ENCODE measurements at places on chromosomes 4 and X. TPM values are rescaled to one million over a fixed set of nuclear protein-coding genes. Genes with fewer than 3 reads are reported as not detected.

DNA sequence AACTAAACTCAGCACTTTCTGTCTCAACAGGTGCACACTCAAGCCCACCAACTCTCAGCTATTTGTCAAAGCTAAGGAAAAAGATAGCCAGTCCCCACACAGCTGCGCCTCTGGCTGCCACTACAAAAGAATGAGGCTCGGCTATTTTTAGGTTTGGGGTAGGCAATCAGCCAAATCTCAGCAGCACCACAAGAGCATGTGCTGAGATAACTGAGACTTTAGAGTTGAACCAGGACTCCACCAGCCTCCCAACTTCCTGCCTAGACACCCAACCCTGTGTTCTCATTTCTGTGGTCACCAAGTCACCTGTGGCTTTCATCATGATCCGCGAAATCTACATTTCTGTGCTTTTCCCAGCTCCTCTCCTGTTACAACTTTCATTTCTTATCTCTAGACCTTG is 28.0 kb downstream of the DMD start:
- no peak overlapping the region for H3K27ac ChIP-seq
- no peaks in the 10 kb centered on the region for H3K27me3 ChIP-seq
- H3K4me3 ChIP-seq = no peak overlapping the region
- no peak for DNase-seq
- no peaks in the 10 kb centered on the region for H3K36me3 ChIP-seq

Gene TLR7
- 1.8 TPM for total RNA-seq

Gene VSIG4
- total RNA-seq = 84.2 TPM

Gene TEX11
- not detected for total RNA-seq

DNA sequence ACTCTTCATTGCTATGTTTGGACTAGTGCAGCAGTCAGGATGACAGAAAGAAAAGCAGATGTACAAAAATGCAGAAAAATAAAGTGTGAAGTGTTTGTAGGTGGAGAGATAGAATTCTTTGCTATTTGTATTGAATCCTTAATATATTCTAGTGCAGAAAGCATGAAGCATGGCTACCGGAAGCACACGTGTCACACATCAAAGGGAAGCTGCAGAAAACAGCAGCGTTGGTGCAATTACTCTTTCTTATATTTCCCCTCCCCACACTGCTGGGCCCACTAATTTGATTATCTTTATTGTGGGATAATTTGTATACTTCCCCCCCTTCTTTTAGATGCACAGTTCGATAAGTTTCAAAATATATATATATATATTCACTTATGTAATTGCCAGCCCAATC is 35.9 kb upstream of the TAPT1 start:
- no peak overlapping the region for H3K27ac ChIP-seq
- no peak for DNase-seq
- no peak overlapping the region for H3K4me3 ChIP-seq
- no peaks in the 10 kb centered on the region for H3K27me3 ChIP-seq

- no peak overlapping the region for H3K4me3 ChIP-seq
- no peak overlapping the region for H3K27ac ChIP-seq
- H3K36me3 ChIP-seq = no peaks in the 10 kb centered on the region
- no peak for DNase-seq
- no peaks in the 10 kb centered on the region for H3K27me3 ChIP-seq
Measured at GRCh38 chrX:16665089-16665488, 15.1 kb downstream of the S100G start.

DNA sequence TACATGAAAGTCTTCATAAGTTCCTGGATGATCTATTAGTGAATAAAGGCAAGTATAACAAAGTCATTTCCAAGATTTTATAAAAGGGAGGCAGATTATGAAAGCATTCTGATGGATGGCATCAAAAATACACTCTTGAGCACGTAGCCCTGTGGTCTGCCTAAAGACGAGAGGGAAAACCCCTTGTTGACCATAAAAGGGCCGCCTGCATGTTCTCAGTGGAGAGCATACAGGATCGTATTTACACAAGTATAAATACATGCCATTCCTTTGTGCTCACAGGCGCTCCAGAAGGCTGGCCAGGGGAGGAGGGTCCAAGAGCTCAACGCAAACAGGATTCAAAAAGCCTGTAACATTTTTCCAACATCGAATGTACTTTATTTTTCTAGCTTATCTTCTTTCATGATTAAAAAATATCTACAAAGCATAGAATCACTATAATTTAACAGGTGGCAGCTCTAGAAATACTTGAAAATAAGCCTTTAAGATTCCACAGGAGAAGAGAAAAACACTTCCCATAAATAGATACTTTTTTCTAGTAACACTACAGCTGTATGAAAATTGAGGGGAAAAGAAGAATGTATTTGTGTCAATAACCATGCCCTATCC is 29.6 kb downstream of the PDGFC start:
- H3K4me3 ChIP-seq = no peak overlapping the region
- peaks cover 11% of the 10 kb centered on the region for H3K4me1 ChIP-seq
- no peaks in the 10 kb centered on the region for H3K27me3 ChIP-seq
- DNase-seq = no peak
- H3K27ac ChIP-seq = no peak overlapping the region

DNA sequence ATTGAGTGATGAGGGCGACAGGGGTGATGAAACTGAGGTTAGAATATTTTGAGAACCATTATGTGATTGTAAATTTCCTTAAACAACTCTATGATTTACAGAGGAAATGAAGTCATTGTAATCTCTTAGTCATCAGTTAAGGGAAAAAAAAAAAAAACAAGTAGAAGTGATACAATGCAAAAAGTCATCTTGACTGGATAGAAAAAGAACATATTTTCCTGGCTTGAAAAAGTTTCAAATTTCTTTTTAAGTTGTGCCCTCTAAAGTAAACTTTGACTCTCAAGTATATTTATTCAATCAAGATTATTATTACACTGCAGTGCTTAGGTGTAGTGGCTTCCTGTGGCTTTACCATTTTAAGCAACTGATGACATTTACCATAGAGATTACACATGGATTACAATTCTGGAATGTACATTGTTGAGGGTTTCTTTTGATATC is 40.6 kb downstream of the GABRB1 start:
- no peak overlapping the region for H3K27ac ChIP-seq
- no peak overlapping the region for H3K4me3 ChIP-seq
- H3K27me3 ChIP-seq = no peaks in the 10 kb centered on the region

Gene RIBC1
- 1.1 TPM for total RNA-seq

DNA sequence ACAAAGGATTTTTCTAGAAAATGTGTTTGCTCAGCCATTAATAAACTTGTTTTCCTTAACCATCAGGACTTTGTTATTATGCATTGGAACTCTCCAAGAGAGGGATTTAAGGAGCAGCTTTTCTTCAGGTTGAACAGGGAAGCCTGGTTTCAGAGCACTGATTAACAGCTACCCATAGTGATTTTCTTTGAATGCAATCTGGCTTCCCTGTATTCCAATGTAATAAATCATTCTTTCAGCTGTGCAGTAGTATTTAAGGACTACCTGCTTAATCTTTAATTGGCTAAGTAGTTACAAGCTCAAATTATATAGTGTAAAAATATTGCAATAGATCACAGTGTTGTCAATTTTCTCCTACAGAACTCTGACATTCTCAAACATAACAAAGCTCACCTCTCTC is 77.5 kb downstream of the TMEM156 start:
- no peak for DNase-seq
- no peaks in the 10 kb centered on the region for H3K36me3 ChIP-seq
- no peaks in the 10 kb centered on the region for H3K27me3 ChIP-seq
- no peaks in the 10 kb centered on the region for H3K4me1 ChIP-seq
- no peak overlapping the region for H3K4me3 ChIP-seq
- no peak overlapping the region for H3K27ac ChIP-seq

DNA sequence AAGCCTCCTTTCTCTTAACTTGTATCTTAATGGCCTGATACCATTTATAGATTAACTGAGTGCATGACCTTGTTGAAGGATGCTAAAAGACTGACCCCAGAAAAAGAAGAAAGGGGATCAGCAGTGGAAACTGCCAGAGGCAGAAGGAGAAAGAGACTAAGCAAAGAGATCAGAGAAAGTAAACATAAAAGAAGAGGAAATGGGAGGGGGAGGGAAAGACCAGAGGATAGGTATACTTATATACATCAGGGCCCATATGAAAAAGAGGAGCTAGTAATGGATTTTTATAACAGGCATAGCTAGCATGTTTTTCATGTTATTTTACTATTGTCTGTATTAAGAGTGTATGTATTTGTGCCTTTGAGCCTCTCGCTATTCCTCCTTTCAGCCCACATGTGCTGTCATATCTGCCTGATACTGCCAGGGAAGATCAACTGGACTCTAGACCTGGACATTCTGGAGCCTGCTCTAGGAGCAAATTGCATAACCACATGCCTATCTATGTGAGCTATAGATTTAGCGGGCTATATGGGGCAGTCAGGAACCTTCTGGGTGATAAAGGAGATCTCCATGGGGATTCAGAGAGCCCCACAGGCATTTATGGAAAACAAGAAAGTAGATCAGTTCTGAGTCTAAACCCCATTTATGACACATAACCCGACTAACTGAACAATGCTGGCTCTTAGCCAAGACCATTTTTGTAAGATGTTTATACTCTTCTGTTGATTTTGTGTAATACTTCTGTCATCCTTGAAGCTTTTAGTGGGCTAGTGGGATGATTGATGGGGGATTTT is 13.4 kb upstream of the SNX12 start:
- H3K4me3 ChIP-seq = no peak overlapping the region
- DNase-seq = no peak
- no peaks in the 10 kb centered on the region for H3K27me3 ChIP-seq

Gene ARMCX5
- total RNA-seq = 12.1 TPM

DNA sequence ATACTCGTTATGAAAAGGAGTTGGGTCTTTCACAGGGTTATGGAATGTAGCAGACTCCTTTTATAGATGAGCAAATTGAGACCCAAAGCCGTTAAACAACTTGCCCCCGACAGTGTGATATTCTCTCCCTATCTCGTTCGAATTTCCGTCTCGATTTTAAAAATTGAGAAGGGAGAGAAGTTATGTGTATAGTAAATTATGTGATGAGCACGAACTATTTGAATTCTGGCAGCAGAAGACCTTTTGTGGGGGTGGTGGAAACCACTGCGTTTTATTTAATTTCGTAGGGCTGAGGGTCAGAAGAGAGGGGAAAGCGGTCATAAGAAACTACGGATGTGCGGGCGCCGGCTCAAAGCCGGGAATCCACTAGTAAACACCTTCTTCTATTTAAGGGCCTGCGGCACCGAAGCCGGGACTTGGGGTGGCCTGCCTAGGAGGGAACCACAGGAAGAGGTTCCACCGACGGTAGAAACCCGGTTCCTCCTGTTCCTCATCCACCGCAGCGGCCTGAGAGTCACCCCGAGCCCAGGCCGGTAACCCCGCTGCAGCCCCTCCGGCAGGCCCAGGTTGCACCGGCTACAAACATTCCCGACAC is 1.5 kb upstream of the DDX3X start:
- peak overlapping the region; percentile 83 for H3K4me3 ChIP-seq
- H3K27ac ChIP-seq = peak overlapping the region; percentile 97
- H3K27me3 ChIP-seq = no peaks in the 10 kb centered on the region
- H3K36me3 ChIP-seq = no peaks in the 10 kb centered on the region

GRCh38 chrX:109472939-109473735 is 8.7 kb downstream of the GUCY2F start:
- DNase-seq = no peak
- no peaks in the 10 kb centered on the region for H3K36me3 ChIP-seq
- H3K27ac ChIP-seq = no peak overlapping the region
- no peaks in the 10 kb centered on the region for H3K27me3 ChIP-seq

DNA sequence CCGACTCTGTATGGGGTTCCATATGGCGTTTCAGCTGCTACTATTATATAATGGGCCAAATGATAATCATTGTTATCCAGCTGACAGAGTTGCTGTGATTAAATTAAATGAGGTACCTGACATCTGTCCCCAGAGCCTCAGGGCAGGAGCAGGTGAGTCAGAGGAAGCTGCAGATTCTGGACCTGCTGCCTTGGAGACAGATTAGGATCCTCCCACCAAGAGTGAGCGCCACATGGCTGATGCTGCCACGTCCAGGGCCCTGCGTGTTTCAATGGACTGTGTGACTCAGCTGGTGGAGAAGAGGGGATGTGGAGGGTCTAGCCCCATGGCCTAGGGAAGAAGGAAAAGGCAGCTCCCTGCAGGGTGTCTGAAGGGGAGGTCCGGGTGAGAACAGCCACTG is 28.3 kb upstream of the UXT start:
- H3K27me3 ChIP-seq = no peaks in the 10 kb centered on the region
- H3K27ac ChIP-seq = no peak overlapping the region
- H3K4me3 ChIP-seq = no peak overlapping the region
- H3K36me3 ChIP-seq = no peaks in the 10 kb centered on the region
- DNase-seq = no peak

DNA sequence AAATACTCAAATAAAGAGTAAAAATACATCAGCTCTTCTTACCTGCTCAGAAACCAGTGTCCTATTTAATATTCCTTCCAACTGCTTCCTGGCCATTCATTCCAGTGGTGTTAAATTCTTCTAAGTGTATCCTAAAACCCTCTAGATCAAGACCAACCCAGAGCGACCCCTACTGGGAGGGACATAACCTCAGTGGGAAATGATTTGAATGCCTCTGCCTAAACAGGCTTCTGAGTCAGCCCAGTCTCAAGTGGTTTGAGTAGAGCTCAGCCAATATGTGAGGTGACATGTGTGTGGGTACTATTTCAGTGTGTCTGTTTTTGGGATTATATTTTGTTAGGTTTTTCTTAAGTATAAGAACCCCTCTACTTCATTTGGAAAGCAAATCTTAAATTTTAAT is 133.6 kb upstream of the ARHGEF9 start:
- no peaks in the 10 kb centered on the region for H3K27me3 ChIP-seq

DNA sequence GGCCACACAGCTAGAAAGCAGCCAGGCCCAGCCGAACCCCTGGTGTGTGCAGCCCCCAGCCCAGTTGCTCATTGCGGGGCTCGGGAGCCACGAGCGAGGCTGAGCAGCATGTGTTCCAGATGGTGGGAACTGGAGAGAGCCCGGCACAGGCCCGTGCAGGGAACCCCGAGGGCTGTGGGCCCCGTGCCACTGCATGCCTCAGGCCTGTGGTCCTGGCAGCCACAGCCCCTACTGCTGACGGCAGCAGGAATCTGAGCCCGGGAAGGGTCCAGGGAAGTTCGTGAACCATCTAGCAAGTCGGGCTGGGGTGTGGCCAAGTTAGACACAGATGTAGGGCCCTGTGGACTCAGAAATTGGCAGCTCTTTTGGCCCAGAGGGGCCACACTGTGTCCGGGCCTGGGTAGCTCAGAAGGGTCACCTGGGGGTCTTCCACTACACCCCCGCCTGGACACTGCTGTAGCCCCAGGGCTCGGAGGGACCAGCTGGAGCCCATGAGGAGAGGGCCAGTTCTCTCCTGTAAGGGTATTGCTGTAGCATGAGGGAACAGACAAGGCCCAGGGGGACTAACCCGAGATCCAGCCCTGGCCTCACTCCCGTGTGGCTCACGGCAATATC is 12.1 kb downstream of the HTRA3 start:
- H3K27me3 ChIP-seq = no peaks in the 10 kb centered on the region
- H3K4me3 ChIP-seq = no peak overlapping the region
- peaks cover 3% of the 10 kb centered on the region for H3K4me1 ChIP-seq
- H3K27ac ChIP-seq = peak overlapping the region; percentile 42

DNA sequence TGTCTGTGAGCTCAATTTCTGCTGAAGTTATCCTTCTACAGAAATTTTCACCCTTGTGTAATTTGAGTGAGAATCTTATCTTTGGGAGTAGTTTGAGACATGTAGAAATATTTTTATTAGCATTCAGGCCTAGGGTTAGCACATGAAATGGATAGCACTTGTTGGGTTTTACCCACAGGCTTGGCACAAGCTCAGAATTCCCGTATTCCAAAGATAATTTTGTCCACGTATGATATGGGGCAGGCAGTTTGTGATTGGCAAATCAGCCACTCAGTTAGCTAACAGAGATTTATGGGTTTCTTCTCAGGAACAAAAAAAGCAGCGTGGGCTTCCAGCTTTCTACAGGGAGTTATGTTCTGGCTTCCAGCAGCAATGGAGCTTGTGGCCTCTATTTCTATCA is 117.9 kb upstream of the DCAF8L1 start:
- no peak for DNase-seq
- no peaks in the 10 kb centered on the region for H3K4me1 ChIP-seq
- H3K27me3 ChIP-seq = no peaks in the 10 kb centered on the region
- H3K27ac ChIP-seq = no peak overlapping the region
